T1000 (cell line): ENCODE measurements at places on chromosomes 12 and 14.

- DNase-seq: no peak
Observed at GRCh38 chr14:33958605-33959226, 7.8 kb upstream of the EGLN3 start.

- DNase-seq: no peak
Observed at GRCh38 chr14:70789961-70790360, 19.4 kb downstream of the MAP3K9 start.

- no peak for DNase-seq
Observed at GRCh38 chr12:32650508-32650907, 28.6 kb upstream of the DNM1L start.

DNA sequence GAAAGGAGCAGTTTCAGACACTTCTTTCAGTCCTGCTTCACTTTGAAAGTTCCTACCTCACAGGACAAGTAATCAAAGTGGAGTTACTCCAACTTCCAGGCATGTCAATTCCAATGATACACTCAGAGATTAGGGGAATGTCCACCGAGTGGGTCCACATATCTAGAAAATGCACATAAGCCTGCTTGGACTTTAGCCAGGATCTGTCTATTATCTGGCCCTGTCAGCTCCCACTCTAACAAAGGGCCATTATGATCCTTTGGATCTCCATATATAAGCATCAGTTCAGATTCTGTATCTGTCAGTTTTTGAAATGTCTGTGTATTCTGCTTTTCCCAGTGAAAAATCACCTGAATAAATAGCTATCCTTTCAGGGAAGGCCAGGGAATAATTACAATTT, 112.9 kb upstream of the ATXN7L3B start:
- DNase-seq: no peak

GRCh38 chr14:104178279-104178678, 39.9 kb downstream of the KIF26A start:
- DNase-seq: no peak

DNA sequence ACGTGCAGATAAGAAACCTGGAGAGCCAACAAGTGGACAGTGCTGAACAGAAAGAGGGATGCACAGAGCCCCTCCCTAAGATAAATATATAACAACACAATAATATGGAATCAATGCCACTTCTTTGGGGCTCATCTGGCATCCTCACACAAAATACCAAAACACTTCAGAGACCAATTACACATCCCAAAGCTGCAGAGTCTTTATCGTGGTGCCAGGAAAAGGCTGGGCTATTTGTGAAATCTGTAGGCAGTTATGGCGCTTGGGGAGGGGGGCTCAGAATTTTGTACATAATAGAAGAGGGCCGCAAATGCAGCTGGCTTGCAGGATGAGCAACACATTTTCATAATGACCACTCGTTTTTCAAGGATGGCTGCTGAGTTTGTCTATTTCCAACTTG, 160.4 kb upstream of the NOS1 start:
- no peak for DNase-seq

- DNase-seq: no peak
Observed at GRCh38 chr12:12333407-12334366, 16.4 kb downstream of the MANSC1 start.

DNA sequence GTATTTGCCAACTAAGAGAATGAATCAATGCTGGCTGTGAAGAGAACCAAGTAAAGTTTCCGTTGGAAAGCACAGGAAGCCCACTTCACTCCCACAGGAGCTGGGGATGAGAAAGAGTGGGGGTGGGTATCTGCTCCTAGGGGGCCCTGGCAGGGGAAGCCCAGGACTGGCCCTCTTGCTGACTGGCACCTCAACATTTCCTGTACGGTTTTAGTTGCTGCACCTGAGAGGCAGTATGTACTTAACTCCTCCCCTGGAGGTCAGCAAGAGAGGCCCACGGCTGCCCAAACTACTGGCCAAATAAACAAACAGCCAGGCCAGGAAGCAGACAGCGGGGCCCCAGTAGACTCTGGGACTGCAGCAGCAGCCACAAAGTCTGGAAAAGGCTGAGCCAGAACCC, 33.8 kb upstream of the VWF start:
- no peak for DNase-seq

GRCh38 chr14:74425525-74426201, 347 bp downstream of the SYNDIG1L start:
- peak; percentile 40 for DNase-seq

GRCh38 chr12:131038961-131039950, 85.5 kb downstream of the ADGRD1 start:
- DNase-seq: no peak

DNA sequence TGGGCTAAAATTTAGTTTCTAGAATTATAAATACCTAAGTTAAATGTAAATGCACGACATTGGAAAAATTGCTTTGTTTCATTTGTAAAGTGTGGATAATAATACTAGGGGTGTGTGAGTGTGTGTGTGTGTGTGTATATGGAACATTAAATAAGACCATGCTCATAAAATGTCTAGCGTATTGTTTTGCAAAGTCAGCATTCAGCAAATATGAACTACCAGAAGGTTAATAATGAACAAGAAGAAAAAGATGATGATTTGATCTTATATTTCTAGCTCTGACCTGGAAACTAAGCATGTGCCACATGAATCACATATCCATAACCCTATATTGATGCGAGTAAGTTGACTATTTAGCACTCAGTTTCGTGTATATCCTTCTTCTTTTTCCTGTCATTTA, 44.9 kb upstream of the MDGA2 start:
- no peak for DNase-seq

GRCh38 chr12:19988948-19989347, 379.4 kb upstream of the PDE3A start:
- no peak for DNase-seq

DNA sequence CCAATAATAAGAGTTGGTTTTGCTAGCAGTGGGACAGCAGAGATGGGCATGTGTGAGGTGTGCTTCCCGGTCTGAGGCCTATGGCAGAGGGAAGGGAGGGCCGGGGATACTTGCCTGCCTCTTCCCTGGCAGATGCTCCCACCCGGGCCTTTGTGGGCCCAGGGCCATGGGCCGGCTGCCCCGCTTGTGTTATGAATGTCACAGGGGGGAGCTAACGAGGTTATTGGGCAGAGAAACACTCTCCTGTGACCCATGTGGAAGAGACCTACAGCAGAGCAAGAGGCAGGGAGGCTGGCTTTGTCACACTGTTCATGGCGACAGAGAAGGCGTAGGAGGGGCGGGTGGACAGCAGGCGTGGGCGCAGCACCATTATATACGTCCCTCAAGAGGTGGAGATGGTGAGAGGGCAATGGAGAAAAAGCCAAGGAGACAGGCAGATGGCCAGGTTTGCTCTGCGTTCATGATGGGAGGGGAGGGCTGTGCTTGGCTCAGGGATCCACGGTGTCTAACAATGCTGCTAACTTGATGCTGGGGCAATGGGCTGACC, 13.3 kb downstream of the CCND2 start:
- no peak for DNase-seq

- no peak for DNase-seq
Observed at GRCh38 chr12:5391653-5392052, 40.3 kb upstream of the NTF3 start.

GRCh38 chr12:110253176-110253575, 27.9 kb upstream of the ATP2A2 start:
- DNase-seq: no peak

- no peak for DNase-seq
Observed at GRCh38 chr14:42353315-42353714, 746.6 kb downstream of the LRFN5 start.

DNA sequence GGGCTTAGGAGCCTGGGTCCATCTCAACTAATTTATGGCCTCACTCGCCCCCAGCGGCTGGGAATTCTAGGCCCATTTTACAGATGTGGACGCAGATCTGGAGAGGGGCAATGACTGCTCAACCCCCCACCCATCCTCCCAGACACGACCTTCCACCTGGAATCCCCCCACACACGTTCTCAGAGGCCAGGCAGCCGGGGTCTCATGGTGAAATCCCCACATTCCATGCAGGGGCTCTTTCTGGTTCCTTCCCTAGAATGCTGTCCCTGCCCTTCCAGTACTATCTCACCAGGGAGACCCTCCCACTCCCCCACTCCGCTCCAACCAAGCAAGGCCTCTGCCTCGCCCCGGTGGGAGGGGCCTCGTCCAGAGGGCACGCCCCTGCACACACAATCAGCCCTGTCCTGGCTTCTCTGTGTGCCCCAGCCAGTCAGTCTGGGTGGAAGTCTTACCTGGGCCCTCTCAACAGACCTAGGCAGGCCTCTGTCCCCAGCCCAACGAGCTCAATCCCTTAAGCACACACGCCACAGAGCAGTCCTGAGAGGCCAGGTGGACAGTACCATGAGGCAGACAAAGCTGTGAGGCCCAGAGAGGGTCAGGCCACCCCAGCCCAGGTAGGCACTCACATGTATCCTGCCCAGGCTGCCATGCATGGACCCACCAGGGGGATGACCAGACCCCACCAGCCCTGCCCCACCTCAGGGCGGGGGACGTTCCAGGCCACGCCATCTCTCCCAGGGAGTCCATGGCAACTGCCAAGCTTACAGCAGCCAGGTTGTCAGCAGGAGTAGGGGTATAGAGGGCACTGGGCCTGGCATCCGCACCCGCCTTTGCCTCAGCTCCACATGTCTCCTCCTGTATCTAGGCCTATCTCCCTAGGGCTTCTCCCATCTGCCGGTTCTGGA, 1.3 kb upstream of the ANKRD9 start:
- no peak for DNase-seq

DNA sequence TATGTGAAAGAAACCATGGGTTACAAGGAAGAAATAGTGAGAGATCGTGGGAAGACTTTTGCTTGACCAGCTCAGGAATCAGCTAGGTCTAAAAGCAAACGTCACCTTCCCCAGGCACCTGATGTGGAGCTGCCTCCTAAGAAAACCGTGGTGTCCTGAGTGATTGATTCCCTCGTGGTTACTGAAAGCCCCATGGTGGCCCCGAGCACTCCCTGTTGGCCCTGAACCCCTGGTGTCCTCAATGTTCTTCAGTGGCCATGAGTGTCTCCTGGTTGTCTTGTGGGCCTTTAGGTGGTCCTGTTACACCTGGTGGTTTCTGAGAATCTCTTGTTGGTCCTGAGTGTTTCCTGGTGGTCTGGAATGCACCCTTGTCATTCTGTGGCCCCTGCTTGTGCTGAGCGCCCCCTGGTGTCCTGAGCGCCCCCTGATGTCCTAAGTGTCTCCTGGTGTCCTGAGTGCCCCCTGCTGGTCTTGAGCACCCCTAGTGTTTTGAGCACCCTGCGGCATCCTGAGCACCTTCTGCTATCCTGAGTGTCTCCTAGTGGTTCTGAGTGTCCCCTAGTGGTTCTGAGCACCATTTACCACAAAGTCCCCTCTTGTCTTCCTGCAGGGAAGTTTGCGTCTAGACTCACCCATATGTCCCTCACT, 518.7 kb downstream of the TMEM121 start:
- no peak for DNase-seq

- DNase-seq: no peak
Observed at GRCh38 chr12:53054112-53054878, 4.4 kb downstream of the TNS2 start.

DNA sequence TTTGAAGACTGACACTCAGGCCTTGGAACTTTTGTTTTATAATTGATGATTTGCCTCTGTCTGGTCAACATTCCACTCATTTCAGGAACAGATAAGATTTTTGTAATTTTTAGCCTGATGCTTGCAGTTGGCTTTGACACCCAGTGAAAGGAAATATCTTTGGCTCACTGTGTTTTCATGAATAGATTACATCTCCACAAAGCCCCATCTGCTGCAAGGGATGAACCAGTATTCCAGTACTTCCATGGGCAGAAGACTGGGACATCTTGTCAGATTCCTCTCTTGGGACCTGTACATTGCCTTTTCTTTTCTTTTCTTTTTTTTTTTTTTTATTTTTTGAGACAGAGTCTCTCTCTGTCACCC, 28.4 kb downstream of the GSG1 start:
- DNase-seq: no peak

GRCh38 chr14:69013943-69014782, 35.1 kb upstream of the ACTN1 start:
- DNase-seq: no peak

GRCh38 chr14:22003461-22003860, 329.8 kb upstream of the OR4E1 start:
- DNase-seq: no peak

DNA sequence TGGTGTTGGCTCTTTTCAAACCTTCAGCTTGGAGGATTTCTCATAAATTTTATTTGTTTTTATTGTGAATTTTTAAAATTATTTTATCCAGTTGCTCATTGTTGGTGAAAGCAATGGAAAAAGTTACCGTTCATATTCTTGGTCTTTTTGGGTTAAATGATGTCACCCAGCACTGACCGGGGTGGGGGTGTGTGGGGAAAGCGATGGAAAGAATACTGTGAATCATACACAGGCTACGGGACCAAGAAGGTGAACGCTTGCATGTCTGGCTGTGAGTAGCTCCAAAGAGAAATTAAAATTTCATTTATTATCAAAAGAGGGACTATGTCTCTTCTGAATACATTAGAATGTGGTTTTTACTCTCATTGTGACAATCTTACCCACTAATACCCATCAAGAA, 430.1 kb downstream of the AEBP2 start:
- DNase-seq: no peak

DNA sequence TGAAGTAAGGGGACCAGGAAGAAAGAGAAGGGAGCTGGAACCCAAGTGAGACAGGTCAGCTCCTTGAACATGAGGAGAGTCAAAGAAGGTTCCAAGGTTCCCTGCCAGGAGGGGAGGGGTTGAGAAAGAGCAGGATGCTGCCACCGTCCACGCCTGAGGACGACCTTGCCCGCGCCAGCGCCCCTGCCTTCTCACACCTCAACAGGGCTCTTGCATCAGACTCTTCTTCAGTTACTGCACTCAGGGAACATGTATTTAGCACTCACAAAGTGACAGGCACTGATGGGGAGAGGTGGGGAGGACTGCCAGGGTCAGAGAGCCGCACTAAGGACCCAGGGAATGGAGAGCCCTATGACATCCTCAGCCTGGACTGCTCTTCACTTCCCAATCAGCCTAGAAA, 102.1 kb upstream of the NUDT4 start:
- no peak for DNase-seq

DNA sequence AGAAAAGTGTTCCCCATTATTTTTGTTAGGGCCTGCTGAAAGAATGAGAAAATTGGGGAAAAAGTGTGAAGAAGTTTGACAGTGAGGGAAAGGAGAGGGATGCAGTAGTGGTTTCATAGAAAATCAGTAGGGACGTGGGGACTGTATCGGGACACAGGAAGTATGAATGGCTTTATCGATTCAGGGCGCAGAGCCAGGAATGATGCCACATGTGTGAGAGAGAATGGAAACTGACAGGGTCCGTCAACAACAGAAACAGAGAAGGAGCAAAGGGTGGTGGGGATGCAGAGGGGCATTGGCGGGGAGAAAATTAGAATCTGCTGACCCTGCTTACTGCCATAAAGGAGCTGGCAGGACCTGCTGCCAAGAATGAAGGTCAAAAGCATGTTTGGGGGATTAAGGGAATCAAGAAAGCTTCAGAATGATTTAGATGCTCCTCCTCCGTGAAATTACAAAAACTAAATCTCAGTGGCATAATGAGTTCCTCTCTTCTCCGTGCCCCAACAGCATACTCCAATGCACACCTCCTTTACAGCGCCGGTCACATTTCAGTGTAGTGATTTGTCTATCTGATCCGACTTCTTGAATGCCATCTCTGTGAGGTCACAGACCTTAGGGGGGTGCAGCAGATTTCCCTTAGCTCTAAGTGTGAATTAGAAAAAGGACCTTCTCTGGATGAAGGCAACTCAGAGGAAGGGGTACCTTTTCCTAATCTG, 92.6 kb downstream of the EMP1 start:
- DNase-seq: no peak
